Thyroid gland (tissue), 4 donors: ENCODE measurements at places on chromosomes 1 and 21. TPM values are rescaled to one million over a fixed set of nuclear protein-coding genes. Genes with fewer than 3 reads are reported as not detected.
A peak's percentile ranks its signal among the peaks of the same experiment; 100 is the strongest.

DNA sequence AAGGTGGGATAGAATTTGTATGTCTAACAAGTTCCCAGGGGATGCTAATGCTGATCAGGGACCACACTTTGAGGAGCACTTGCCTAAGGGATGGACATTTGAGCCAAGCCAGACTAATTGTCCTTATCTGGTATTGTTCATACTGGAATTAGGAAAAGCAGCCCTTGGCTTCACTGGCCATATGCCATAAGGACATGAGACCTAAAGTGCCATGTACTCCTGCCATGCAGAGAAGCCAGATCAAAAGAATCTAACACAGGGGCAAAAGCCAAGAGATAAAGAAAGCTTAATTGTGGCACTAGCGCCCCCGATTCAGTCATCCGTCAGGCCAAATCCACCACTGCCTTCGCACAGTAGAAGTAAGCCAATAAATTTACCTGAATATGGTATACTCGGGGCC, 45.7 kb downstream of the RNF11 start:
- no peaks in the 10 kb centered on the region for H3K27me3 ChIP-seq
- no peak overlapping the region for H3K27ac ChIP-seq
- no peaks in the 10 kb centered on the region for H3K36me3 ChIP-seq

GRCh38 chr1:151368393-151369301, 3.9 kb downstream of the SELENBP1 start:
- H3K4me1 ChIP-seq: peaks cover 57% of the 10 kb centered on the region
- DNase-seq: peak; percentile 86
- H3K27me3 ChIP-seq: no peaks in the 10 kb centered on the region
- H3K36me3 ChIP-seq: peaks cover 33% of the 10 kb centered on the region
- no peak overlapping the region for H3K4me3 ChIP-seq

- H3K4me3 ChIP-seq: no peak overlapping the region
- no peak overlapping the region for H3K27ac ChIP-seq
- H3K27me3 ChIP-seq: no peaks in the 10 kb centered on the region
- no peaks in the 10 kb centered on the region for H3K4me1 ChIP-seq
- no peaks in the 10 kb centered on the region for H3K36me3 ChIP-seq
Observed at GRCh38 chr1:147565189-147565980, 24.1 kb downstream of the BCL9 start.

DNA sequence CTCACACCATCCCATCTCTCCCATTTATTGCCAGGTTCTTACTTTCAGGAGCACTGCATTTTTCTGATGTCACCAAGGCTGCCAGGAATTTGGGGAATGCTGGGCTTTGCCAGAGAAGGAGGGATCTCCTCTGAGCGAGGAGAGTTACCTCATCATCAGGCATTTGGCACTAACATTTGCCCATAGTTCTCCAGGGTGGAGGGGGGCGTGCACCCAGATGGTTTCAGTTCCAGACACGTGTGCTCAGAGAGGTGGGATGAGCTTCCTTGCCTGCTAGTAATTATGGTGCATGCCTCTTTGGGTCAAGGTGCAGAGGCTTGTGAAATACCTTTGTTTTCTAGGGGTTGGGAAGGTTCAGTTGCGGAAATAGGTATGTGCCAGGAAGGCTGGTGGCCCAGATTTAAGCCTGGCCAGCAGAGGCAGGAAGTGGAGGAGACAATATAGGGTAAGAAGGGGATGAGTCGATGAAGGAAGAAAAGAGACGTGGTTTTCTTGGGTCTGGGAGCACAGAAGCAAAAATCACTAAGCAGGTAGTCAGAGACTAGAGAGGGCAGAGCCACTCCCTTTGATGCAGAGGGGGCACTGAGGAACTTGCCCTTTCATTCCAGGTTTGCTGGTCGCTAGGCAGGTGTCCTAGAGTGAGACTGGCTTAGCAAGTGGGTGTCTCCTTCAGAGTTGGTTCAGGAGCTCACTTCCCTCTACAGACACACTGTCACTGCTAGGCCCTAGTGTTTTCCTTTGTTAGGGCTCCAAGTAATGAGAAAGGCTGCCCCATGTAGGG, 7.2 kb downstream of the TUFT1 start:
- H3K27me3 ChIP-seq: no peaks in the 10 kb centered on the region
- peaks cover 19% of the 10 kb centered on the region for H3K4me1 ChIP-seq
- no peaks in the 10 kb centered on the region for H3K36me3 ChIP-seq
- H3K4me3 ChIP-seq: no peak overlapping the region

DNA sequence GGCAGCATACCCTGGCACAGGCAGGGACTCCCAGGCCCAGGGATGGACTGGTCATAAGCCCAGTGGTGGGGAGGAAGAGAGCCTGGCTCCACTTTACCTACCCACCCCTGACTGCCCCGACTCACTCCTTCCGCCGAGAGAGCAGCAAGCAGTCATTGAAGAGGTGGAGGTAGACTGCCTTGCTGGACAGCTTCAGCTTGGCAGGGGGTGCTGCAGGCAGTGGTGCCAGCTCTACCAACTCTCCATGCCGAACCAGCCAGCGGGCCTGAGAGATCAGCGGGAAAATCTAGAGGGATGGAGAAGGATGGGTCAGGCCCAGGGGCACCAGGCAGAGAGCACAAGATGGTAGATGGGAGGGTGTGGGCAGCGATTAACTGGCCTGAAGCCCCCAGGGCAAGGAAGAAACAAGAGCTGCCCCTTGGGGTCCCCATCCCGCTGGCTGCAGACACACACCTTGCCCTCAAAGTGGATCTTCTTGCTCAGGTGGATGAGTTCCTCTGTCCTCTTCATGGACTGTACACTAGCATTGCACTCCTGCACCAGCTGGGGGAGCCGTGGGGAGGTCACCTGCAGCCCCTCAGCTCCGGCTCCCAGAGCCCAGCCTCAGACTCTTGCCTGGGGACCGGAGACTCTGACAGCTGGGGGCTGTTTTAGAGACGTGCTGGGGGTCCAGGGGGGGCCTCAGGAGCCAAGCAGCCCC, 7.7 kb downstream of the ARHGEF19 start:
- H3K27me3 ChIP-seq: no peaks in the 10 kb centered on the region
- H3K4me1 ChIP-seq: peaks cover 15% of the 10 kb centered on the region
- no peak overlapping the region for H3K4me3 ChIP-seq

DNA sequence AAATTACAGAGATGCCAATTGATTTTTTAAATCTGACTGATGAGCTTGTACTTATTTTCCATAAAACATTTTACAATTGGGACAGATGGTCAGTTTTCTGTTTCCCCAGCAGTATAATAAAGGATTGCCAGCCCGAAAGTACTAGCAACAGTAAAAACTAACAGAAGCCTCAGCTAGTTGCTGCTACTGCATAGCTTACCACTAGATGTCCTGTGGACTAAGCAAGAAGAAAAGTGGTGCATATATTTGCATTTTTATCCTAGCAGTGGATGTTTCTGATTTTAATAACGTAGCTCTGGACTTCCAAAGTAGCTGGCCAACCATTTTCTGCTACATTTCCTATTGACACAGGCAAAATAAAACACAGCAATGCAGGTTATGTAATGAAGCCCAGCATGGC, 241.5 kb downstream of the BARHL2 start:
- no peak overlapping the region for H3K4me3 ChIP-seq
- no peaks in the 10 kb centered on the region for H3K36me3 ChIP-seq
- H3K27me3 ChIP-seq: no peaks in the 10 kb centered on the region

- no peak for DNase-seq
- H3K27me3 ChIP-seq: no peaks in the 10 kb centered on the region
- H3K4me1 ChIP-seq: peaks cover 6% of the 10 kb centered on the region
Observed at GRCh38 chr1:166952002-166952746, 23.2 kb downstream of the ILDR2 start.

RPTN gene
- total RNA-seq: not detected
